Endothelial cell (in vitro differentiated cells): ENCODE measurements at places on chromosomes 3 and 15. TPM values are rescaled to one million over a fixed set of nuclear protein-coding genes. Genes with fewer than 3 reads are reported as not detected.

SOX14 gene
- 19.7 TPM for total RNA-seq

UPK1B gene
- not detected for total RNA-seq

SLC25A20 gene
- total RNA-seq = 3.6 TPM

OR5K2 gene
- total RNA-seq = not detected

ZNF620 gene
- total RNA-seq = 8.3 TPM

RPS17 gene
- total RNA-seq = 1,823 TPM

GPR62 gene
- total RNA-seq = not detected

TM4SF1 gene
- 0.97 TPM for total RNA-seq

ARGFX gene
- not detected for total RNA-seq
